ENCODE measurements at places on chromosomes 1 and 21. TPM values are rescaled to one million over a fixed set of nuclear protein-coding genes. Genes with fewer than 3 reads are reported as not detected.

DNA sequence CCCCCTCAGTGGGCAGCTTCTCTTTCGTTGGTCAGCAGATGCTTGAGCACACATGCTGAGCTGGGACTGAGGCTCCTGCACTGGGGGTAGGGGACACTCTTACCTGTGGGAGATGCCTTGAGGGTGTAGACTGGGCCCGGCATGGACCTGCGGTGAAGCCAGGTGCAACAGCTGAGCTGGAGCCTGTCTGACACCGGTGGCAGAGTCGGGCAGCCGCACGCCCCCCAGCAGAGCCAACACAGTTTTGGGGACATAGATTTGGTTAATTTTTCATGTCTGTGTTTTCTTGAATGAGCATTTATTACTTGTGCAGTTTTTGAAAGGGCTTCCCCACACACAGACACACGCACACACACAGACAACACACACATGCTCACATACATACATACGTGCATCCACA, 5.9 kb upstream of the HES5 start:
- no peak for DNase-seq

The SLC25A44 gene
- total RNA-seq, result 26.6 TPM

The NEK2 gene
- total RNA-seq, result 0.32 TPM

DNA sequence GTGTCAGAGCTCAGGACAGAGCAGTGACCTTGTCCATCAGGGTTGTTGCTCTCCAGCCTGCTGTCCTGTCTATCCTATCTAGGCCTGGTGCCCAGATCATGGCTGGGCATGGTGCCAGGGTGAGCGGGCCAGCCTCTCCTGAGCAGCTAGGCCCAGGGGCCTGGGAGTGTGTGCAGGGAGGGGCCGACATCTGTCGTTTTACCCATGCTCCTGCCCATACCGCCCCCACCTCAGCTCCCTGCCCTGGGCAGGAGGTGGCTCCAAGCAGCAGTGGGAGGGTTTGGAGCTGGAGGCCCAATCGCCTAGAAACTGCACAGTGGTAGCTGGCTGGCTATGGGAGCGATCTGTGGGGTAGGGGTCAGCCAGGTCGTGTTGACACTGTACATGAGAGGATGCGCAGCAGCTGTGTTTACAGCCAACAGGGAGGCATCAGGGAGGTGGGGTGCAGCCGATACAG, 6.5 kb downstream of the INSRR start:
- DNase-seq, result no peak

The PCP4 gene
- total RNA-seq, result not detected

The TMEM69 gene
- 24.6 TPM for total RNA-seq

DNA sequence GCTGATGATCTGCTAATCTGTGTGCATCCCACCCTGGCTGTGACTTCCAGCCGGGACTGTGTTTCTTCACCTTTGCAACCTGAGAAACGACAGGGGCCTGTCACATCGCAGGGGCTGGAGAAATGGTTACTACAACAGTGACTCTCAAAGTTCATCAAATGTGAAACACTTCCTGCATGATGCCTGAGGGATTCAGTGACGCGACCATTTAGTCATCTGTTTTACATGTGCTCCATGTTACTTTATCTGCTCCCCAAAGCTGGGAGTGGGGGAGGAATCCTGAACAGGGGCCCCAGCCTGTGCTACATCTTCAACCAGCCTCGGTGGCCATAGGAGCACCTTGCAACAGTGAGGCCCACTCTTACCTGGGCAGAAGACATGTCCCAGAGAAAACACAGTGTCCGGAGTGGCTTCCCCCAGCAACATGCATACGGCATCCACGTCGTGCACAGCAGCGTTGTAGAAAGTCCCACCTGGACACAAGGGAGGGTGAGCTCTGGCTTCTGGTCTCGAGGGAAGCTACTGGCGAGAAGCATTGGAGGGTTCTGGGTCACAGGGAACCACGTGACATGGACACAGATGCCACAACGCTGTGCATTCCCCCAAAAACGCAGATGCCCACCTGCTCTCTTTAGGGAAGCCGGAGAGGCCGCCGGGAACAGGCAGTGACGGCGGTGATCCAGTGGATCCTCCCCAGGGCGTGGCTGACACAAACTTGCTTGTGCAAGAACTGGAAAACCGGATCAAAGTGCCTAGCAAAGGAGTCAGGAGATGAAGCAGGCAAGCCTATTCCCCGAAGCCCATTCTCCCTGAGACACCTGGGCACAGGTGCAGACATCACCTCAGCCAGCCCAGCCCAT, 9.6 kb upstream of the CCDC27 start:
- no peak for DNase-seq

Data from B cell (primary cell).